CD4-positive, alpha-beta T cell (primary cell): ENCODE measurements at places on chromosomes 5 and 9. TPM values are rescaled to one million over a fixed set of nuclear protein-coding genes. Genes with fewer than 3 reads are reported as not detected.

- no peak overlapping the region for H3K4me3 ChIP-seq
- no peaks in the 10 kb centered on the region for H3K4me1 ChIP-seq
- DNase-seq = no peak
- peaks cover 6% of the 10 kb centered on the region for H3K36me3 ChIP-seq
Observed at GRCh38 chr5:138945421-138946240, 70.5 kb upstream of the LRRTM2 start.

DNA sequence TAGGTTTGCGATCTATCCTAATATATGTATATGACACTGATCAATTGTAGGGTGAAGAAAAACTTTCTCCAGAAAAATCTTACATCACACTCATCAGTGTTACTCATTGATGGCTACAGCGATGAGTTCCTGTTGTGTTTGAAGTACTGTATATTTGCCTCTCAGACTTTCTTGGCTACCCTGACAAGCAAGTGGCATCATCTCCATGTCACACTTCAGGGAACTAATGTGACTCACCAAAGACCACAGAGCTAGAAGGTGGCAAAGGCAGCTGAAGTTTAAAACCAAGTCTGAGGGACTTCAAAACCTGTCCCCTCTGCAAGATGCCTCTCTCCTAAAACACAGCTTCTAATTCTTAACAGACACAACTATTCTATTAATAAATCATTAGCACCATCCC is 451.4 kb downstream of the CTNND2 start:
- no peak for DNase-seq
- no peaks in the 10 kb centered on the region for H3K4me1 ChIP-seq
- H3K36me3 ChIP-seq = no peaks in the 10 kb centered on the region
- H3K4me3 ChIP-seq = no peak overlapping the region
- no peaks in the 10 kb centered on the region for H3K27me3 ChIP-seq

The ARHGEF37 gene
- not detected for total RNA-seq

DNA sequence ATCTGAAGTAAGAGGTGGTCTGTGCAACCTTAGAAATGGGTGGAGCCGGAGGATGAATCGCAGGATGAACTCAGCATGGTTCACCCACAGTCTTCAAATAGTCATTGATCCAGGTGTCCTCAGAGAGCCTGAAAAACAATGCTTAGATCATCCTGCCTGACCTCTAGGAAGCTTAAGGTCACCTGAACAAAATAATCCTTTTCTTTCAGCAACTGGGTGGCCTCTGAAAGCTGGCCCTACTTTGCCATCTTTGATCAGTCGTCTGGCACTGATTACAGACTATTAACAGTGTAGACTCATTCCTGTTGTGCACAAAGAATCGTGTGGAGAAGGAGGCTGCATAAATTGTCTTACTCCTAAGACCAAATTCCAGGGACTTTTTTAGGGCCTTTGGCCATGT is 50.7 kb downstream of the PIP5K1B start:
- DNase-seq = no peak
- no peak overlapping the region for H3K27ac ChIP-seq
- H3K4me1 ChIP-seq = no peaks in the 10 kb centered on the region

GRCh38 chr9:135165756-135166519 is 78.5 kb downstream of the OLFM1 start:
- no peak overlapping the region for H3K27ac ChIP-seq
- DNase-seq = no peak
- H3K36me3 ChIP-seq = no peaks in the 10 kb centered on the region
- H3K4me1 ChIP-seq = no peaks in the 10 kb centered on the region
- no peaks in the 10 kb centered on the region for H3K27me3 ChIP-seq
